PC-3 (cell line): ENCODE measurements at places on chromosomes 1 and 21.
A peak's percentile ranks its signal among the peaks of the same experiment; 100 is the strongest.

- no peak for DNase-seq
These were observed 40.3 kb upstream of the CCDC27 start for GRCh38 chr1:3711780-3712451.

- DNase-seq: peak; percentile 26
These were observed 10.9 kb upstream of the GUCA2A start for GRCh38 chr1:42175314-42176054.

DNA sequence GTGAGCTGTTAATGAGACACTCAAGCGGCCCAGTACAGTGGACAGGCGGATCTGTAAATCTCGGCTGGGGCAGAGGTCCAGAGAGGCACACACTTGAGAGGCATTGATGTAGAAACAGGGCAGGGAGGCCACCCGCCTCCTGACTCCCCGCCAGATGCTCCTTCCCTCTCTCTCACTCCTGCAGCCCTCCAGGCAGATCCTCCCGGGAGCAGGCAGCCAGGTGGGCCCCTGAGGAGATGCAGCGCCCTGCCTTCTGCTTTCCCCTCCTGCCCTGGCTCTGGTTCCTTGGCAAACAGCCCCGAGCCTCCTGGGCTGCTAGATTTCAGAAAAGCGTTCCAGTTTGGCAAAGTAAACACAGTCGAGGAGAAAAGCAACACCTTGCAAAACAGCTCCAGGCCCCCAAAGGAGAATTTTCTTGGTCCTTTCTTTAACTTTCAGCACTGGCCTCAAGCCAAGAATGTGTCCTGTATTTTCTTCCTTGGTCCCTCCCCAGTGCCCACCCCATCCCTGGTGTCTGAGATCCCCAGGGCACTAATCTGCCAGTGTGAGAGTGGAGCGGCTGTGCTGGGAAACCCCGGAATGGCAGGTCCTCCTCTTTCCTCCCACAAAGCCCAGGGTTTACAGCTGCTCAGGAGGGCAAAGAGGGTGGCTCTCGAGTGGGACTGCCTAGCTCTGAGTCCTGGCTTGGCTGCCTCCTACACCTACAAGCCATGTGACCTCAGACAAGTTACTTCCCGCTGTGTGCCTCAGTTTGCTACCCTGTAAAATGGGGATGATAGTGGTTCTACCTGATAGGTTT is 29.4 kb upstream of the IFNLR1 start:
- DNase-seq: peak; percentile 22

DNA sequence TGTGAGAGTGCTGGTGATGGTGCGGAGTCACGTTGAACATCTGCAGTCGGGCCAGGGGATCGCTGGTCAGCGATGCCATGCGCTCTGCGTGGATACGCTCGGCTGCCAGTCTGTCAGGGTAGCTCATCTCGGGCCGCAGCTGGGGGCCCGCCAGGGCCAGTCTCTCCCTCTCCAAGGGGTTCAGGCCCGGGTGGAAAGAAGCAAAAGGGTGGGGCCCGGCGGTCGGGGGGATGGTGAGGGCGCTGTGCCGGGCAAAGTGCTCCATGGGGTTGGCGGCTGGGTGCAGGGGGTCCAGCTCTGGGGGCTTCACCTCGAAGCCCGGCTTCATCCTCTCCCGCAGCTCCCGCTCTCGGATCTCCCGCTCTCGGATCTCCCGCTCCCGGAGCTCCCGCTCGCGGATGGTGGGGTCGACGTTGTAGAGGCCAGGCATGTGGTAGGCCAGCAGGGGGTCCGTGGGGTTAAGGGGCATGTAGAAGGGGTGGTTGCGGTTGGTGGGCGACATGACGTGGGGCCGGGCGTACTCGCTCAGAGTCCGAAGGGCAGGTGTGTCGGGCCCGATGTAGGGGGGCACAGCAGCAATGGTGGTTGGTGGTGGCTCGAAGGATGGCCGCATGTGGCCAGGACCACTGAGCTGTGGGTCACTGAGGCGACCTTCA is 40.5 kb downstream of the SLC45A1 start:
- no peak for DNase-seq

DNA sequence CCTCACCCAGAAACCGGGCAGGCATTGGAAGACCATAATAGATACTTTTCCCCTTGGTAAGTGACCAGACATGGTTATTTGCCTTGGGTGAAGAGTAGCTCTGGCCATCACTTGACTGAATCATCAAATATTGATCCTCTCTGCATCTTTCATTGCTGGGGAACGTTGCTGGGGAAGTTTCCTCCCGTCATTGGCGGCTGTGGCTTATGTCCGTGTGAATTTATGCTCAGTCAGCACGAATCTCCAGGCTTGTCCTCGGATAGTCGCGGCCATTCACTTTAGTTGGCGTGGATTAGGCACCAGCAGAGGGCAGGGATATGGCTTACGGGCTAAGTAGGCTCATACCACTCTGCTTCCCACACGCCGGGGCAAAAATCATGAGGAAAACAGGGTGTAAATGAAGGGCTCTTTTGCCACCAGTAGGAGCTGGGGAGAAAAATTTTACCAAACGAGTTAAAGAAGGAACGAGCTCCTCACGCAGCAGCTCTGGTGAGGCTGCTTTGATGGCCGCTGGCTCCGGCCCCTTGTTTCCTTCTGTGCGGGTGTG is 473.4 kb downstream of the CAMTA1 start:
- DNase-seq: no peak

GRCh38 chr21:44670642-44671432 is 4.1 kb upstream of the KRTAP12-2 start:
- DNase-seq: no peak

DNA sequence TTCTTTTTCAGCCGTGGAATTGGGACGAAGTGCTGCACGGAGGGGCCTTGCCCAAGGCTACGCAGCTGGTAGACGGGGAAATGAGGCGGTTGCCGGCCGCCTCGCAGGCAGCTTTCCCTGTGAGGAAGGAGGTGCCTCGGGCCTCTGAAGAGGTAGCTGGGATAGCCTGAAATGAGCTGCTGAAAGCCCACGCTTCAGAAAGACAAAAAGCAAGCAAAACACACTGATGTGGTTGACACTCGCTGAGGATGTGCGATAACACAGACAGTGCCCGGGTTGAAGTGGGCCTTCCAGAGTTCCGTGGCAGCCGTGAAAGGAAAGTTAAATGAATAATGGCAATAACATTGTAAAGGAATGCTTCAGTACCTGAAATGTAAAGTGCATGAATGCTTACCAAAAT is 47.2 kb downstream of the S1PR1 start:
- DNase-seq: no peak

DNA sequence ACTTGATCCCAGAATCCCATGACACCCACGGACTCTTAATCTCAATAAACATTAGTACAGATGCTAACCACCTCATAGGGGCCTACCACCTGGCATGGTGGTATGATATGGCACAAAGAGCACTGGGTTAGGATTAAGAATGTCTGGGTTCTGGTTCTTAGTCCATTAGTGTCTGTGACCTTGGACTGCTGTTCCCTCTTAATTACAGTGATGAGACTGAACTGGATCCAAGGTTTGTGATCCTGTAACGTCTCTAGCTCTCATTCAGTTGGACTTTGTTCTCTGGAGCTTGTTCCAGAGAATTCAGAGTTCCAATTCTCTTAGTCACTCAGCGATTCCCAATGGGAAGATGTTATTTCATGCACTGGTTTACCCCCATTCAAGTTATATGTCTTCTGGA is 23.6 kb upstream of the PIGC start:
- peak; percentile 53 for DNase-seq

GRCh38 chr1:22517956-22518355 is 45.3 kb upstream of the EPHA8 start:
- no peak for DNase-seq

DNA sequence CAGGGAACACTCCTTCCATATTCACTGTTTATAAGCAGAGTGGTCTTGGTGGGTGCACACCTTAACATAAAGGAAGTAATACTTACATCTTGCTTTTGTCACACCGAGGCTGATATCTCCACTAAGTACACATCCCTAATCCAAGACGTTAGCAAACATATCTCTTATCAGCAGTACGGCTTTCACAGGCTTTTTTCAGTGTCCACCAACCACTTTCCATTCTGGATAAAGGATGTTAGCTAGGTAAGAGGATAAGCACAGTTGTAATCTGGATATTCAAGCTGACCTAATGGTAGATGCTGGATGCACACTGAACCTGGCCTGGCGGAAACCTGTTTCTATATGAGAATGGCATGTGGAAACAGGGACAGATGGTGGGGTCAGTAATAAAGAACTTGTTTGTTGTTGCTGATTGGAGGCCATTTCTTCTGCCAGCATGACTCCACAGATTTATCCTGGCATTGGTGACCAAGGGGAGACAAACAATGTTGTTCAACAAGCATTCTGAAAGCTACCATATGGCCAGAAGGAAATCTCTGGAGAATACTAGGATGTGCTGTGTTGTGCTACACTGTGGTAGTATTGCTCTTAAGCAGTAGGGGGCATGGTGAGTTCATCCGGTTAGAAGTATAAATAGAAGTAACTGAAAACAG is 416.4 kb downstream of the PTBP2 start:
- DNase-seq: peak; percentile 70

DNA sequence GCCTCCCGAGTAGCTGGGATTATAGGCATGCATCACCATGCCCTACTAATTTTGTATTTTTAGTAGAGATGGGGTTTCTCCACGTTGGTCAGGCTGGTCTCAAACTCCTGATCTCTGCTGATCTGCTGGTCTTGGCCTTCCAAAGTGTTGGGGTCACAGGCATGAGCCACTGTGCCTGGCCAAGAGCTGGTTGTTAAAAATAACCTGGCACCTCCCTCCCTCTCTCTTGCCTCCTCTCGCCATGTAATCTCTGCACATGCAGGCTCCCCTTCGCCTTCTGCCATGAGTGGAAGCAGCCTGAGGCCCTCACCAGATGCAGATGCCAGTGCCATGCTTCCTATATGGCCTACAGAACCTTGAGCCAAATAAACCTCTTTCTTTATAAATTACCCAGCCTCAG is 74.7 kb upstream of the TLR5 start:
- no peak for DNase-seq

DNA sequence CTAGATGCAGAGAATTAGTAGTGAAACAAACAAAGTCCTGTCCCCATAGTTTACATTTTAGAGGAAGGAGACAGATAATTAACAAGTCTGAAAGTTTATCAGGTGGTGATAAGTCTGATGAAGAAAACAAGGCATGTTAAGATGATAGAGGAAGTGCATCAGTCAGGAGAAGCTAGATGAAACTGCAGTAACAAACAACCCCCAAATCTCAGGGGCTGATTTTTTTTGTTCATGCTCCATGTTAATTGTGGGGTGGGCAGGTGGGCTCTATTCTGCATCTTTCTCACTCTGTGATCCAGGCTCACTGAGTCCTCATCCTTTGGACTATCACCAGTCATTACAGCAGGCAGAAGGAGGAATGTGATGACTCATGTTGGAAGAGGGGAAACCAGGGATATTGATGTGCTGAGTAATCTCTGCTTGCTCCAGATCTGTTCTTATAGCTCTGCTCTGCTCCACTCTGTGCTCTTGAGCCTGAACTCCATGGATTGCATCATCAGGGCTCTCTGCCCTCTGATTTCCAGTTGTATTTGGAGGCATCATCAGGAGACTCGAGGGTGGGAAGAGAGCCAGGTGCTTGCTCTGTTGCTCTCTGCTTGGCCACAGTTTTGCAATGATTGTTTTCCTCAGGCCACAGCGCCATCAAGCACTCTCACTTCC is 166.9 kb downstream of the IER5 start:
- peak; percentile 83 for DNase-seq

GRCh38 chr1:72530646-72531045 is 248.3 kb upstream of the NEGR1 start:
- DNase-seq: peak; percentile 39

GRCh38 chr1:27004471-27005165 is 8.0 kb downstream of the TENT5B start:
- DNase-seq: no peak

DNA sequence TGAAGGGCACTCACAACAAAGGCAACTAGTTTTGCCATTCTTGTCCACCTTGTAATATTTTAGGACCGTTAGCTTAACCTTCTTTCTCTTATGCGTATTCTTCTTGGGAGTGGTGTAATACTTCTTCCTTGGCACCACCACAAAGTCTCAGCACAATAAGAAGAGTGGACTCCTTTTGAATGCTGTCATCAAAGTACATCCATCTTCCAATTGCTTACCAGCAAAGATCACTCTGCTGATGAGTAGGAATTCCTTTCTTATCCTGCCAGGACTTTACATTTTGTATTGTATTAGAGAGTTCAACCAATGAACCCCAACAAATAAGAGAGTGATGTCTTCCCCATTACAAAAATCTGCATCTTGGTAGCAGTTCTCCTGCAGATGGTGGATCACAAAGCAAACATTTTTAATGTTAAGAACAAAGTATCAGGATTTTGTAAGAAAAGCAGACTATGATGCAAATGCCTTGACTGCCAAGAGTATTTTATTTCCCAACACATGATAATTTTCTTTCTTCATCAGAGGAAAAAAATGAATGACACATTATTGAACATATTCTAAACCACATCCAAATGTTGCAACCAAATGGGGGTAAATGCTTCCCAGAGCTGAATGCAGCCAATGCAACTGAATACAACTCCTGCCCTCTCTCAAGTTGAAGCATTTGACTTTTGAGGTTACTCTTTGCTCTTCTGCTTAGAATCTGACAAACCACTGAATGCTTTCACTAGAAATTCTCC is 5.1 kb upstream of the ARNT start:
- peak; percentile 63 for DNase-seq

DNA sequence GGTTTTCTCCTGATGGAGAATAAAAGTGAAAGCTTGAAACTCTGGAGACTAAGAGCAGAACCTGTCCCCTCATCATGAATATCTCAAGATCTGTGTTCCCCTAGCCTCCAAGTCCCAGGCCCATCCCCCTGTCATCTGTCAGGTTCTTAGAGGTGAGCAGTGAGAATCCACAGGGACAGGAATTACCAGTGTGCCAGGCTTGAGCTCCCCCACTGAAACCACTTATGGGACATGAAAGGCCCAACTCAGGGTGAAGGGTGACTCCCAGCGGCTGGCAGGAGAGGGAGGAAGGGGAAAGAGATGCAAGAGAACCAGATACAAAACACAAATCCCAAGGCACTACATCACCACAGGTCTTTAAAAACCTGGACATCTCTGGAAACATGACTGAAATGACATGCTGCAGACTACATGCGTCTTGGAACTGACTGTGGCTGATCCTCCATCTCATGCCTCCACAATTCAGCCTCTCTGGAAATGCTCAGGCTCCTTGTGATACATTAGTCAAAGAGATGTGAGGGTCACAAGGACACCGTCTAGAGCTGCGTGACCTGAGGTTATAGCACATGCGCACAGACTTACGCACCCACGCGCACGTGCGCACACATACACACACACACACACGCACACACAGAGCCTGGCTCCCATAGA is 6.8 kb upstream of the LY9 start:
- DNase-seq: no peak

- DNase-seq: peak; percentile 92
These were observed 85.0 kb upstream of the KCTD3 start for GRCh38 chr1:215482079-215482478.

DNA sequence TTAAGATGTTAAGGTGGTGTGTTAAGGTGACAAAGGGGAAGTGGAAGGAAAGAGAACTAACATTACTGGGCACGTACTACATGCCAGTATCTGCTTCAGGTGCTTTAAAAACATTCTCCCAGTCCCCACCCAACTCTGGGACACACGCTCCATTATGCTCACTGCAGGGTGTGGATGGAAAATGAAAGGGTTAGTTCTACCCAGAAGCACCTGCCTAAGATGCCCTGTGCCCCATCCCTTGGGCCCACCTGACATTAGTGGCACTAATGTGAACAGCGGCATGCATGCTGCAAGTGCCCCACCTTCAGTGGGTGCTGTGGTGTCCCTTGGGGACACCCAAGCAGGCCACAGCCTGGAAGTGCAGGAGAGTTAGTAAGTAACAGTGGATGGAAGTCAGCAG is 82.9 kb upstream of the CXADR start:
- no peak for DNase-seq

GRCh38 chr1:164576291-164577271 is 17.6 kb downstream of the PBX1 start:
- DNase-seq: no peak
